ENCODE measurements at places on chromosomes 13 and 19.

DNA sequence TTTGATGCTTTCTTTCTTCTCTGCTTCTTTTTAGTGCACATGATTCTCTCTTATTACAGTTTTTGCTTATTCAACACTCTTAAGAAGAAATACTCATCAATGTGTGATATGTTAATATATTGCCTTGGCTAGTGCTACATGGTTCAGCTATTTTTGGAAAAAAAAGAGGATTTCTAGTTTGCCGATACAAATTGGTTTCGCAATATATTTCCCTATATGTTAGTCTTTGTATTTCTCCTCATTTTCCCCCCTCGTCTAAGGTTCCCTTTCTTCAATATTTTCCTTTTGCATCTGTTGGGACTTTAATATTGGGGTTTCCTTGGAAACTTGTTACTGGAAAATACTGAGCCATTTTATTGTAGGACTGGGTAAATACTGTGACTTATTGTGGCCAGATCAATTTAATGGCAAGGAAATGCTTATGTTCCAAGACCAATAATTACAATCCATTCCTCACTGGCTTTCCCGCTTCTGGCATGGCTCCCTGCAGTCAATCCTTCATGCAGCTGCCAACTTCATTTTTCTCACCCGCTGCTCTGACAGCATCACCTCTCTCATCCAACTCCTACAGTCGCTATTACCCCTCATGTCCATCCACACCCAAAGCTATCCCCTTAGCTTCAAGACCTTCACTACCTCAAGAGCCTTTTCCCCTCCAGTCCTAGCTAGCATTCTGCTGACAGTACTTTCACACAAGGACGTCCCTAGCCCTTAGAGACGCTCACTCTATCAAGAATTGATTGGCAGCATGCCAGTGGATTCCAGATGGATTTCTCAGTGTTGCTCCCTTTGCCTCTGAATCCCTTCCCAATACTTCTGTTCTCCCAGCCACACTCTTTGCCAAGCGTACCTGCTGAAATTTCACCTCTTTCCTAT lies 280.1 kb upstream of the TMTC4 start:
- no peak for DNase-seq

GRCh38 chr19:28966737-28967399 lies 246.1 kb downstream of the UQCRFS1 start:
- no peak for DNase-seq

DNA sequence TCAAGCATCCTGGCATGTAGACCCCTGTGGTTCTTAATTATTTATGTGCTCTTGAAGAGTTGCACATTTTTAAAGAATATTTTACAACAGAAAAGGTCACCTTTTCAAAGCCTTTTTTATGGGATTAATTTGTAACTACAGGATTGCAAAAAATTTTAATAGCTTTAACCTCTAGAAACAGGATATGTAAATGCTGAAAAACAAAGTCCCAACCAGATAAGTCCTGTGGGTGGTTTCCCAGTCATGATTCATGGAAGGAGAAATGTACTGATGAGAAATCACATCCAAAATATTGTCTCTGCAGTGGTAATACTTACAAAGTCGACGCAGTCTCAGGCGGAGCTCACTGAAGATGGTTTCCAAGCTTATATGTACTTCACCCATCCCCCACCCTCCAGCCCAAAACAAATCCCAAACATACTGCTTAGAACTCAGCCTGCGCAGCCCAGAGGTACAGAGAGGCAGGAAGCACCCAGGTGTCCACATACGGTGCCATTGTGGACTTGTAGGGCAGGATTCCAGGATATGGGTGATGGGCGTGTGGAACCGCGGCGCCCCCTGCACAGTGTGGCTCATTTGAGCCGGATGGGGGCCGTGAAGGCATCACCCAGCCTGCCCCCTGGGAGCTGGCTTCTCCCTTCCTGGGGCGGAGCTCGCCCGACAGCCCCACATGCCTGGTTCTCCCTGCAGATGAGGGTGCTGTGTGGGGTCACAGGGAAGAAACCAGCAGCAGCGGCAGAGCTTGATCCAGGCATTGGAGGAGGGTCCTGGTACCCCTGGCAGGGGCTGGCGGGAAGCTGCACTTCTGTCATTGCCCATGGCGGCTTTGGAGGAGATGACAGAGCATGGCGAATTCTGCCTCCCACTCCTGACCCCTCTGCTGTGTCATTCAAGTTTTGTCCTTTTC lies 101.2 kb downstream of the ATP11A start:
- no peak for DNase-seq

DNA sequence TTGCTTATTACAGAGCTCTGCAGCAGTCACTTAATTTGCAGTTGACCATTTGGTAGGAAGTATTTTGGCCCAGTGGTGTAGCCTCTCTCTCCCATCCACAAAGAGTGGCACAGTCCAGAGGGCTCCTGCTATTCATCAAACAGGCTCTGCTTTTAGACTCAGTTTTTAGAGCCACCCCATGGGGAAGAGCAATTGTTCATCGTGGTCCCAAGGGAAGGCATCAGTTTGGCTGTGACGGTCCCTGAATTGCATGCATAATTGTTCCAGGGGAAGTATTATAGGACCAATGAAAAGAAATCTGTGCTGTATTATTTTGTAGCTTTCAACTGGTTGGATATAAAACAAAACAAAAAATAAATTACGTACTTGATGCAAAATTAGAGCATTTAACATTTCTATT lies 799.0 kb downstream of the DACH1 start:
- DNase-seq, result no peak

GRCh38 chr13:103275081-103275480 lies 208.9 kb upstream of the SLC10A2 start:
- no peak for DNase-seq

DNA sequence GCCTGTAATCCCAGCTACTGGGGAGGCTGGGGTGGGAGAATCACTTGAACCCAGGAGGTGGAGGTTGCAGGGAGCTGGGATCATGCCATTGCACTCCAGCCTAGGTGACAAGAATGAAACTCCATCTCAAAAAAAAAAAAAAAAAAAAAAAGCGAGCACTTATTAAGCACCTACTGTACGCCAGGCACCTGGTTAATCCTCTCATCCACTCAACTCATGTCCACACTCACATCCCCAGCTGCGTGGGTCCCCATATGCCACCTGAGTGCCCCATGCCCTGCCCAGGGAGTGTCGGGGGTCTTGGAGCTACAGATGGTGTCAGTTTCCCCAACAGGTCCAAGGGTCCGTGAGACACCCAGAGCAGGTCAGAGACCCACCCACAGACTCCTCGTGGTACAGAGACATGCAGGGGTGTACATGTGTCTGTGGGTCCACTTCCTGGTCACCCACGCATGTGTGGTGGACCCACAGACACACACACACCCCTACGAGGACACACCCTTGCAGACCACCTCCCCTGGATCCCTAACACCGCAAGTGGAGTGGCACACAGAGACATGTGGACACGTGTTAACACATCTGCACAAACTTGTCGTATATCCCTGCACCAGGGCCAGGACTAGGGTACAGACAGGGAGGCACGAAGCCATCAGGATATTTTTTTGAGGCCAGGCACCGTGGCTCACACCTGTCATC lies 3.5 kb downstream of the INSL3 start:
- no peak for DNase-seq

- DNase-seq, result no peak
Measured at GRCh38 chr13:101829484-101829883, 377.0 kb downstream of the ITGBL1 start.

Data from esophagus squamous epithelium (tissue), 5 donors.